NCI-H345 (cell line): ENCODE measurements at places on chromosomes 4 and X.

DNA sequence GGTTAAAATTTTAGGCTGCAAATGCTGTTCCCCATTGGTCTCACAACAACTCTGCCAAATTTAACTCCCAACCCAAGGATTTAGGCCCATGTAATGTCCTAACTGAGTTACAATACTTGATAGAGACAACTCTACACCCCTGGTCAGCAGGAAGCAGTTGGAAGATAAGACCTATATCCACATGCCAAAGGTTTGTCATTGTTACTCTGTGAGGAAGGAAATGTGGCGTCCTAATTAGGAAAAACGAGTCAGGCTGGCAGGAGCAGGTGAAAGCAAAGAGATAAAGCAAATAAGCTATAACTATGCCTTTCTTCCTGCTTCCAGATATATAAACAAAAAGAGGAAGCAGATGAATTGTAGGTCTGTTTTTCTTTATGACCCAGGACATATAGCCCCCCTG lies 69.1 kb downstream of the SPIN4 start:
- no peak for DNase-seq

DNA sequence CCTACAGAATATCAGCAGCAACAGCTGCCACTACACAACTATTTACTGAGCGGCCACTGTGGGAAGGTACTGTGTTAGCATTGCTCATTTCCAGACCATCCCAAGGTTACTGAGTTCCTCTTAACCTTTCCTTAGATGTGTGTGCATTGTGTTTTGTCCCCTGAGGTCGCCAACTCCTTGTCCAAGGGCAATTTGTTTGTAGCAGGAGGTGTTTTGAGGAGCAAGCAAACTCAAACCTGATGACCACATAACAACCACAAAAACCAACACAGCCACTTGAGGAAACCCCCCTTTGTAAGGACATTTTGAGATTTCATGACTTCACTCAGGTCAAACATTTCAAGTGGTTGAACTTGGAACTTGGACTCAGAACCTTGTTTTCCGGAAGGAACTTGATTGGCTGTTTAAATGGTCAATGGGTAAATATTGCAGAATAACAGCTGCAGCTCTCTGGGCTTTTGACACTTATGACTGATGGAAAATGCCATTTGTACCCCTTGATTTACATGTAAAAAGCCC lies 122.3 kb downstream of the MID1IP1 start:
- no peak for DNase-seq

- peak; percentile 91 for DNase-seq
These were observed 40.2 kb upstream of the CRMP1 start for GRCh38 chr4:5933116-5933515.

- DNase-seq = no peak
These were observed 374.2 kb downstream of the FBXO8 start for GRCh38 chr4:173909294-173909693.

- DNase-seq = no peak
These were observed 30.6 kb downstream of the ANXA5 start for GRCh38 chr4:121666091-121666679.

DNA sequence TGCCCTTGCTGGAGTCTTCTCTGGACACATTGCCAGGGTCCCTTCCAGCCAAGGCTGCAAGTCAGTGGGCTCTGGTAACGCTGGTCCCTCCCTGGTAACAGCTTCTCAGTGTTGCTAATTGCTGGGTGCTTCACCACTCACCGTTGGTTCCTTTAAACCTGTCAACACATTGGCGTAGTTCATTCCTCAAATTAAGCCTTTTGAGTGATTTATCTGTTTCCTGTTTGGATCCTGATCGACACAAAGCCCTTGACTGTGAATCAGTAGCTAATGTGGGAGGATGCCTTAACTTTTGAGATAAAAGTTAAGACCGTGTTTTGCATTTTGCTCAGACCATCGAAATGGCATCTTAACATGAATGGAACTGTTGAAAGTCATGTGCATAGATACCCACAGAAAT lies 125.9 kb downstream of the AMELX start:
- DNase-seq = no peak
